ENCODE measurements at places on chromosomes 6 and 20.

- DNase-seq: no peak
These were observed 115.1 kb downstream of the ZMYND8 start for GRCh38 chr20:47241345-47241781.

- DNase-seq: no peak
These were observed 69.7 kb downstream of the EFHC1 start for GRCh38 chr6:52489881-52490280.

- no peak for DNase-seq
These were observed 122.2 kb downstream of the RFPL4B start for GRCh38 chr6:112469306-112469705.

DNA sequence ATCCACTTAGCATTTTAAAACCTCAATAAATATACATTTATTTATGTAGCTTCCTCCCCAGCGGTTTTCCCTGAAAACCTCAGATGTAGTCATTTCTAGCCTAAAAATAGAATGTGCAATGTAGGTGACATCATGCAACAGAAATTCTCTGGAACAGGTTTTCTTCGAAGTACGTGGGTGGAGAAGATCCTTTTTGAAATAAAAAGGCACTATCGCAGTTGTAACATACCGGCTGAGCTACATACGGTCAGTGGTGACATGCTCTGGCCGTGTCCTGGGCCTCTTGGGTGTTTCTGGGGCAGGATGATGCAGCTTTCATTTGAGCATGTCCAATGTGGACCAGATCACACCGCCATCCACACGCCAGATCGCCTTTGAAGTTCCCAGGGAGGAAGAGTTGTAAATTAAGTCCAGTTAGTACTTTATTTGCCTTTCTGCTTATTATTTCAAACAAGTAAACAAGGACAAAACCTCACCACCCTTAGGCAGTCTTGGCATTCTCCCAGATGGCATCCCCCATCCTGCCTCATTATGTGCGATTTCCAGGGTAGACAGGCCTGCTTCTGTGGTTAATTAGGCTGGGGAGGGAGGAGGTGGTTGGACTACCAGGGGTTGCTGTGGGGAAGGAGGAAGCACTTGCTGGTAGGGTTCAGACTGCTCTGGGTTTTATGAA lies 109.5 kb upstream of the CLDN20 start:
- no peak for DNase-seq

DNA sequence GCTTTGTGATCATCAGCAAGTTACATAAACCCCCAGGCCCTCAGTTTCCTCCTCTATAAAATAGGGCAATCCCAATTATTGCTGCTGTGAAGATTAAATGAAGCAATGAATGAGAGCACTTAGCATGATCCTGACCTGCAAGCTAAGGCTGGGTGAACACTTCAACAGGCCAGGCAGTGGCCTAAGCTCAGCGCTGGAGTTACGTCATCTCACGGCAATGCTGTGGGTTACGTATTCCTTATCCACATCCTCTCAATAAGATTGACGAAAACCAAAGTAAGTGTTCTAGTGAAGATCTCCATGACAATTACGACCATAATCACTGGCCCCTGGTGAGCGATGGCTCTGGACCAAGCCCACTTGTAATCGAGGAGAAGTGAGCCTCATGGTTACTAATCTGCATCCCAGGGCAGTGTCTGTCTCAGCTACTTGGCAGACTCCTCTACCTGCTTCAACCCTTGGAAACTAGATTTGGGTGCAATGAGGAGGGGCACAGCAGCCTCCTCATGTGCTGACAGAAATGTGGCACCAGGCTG lies 274.1 kb upstream of the ARID1B start:
- no peak for DNase-seq

DNA sequence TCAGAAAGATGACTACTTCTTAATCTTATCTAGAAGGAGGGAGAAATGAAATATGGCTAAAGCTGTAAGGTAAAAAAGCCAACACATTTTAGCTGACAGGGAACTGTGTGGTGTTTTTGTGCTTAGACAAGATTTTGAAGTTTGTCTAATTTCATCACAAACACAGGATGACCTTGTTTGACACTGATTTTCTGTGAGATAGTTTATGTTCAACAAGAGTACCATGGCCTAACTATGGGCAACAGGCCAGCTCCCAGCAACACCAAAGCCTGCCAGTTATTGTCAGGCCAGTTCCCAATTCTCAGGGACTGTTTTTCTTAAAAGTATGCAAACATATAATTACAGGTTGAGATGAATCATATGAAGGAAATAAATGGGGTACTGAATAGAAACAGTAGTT lies 5.5 kb upstream of the ABCF1 start:
- DNase-seq: no peak

GRCh38 chr6:135993361-135993760 lies 141.9 kb downstream of the PDE7B start:
- no peak for DNase-seq

DNA sequence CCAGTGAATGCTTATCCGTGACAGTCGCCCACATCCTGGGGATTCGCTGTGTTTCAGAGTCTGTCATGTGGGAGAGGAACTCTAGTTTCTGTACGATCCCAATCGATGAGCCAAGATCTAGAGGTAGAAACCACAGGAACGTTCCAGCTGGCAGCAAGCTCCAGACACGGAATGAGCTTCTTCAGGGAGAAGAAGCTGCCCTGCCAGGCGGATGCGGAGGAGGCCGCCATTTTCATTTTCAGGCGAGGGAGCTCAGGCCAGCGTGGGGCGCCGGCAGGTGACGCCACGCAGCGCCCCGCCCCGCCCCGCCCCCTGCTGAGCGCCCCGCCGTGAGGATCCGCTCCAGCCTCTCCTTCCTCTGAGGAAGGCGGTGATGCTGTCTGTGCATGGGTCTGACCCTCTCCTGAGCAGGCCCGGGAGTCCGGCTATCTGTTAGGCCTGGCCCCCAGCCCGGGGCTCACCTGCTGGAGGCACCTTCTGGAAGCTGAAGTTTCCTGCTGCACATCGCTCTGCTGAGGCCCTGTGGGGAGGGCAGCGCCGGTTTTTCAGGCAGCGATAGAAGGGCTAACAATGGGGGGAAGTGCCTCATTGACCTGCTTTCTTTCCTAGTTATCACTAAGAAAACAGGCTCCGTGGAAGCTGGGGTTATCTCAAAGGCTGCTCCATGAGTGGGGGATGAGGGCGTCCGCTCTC lies 147.5 kb downstream of the ERMARD start:
- no peak for DNase-seq

DNA sequence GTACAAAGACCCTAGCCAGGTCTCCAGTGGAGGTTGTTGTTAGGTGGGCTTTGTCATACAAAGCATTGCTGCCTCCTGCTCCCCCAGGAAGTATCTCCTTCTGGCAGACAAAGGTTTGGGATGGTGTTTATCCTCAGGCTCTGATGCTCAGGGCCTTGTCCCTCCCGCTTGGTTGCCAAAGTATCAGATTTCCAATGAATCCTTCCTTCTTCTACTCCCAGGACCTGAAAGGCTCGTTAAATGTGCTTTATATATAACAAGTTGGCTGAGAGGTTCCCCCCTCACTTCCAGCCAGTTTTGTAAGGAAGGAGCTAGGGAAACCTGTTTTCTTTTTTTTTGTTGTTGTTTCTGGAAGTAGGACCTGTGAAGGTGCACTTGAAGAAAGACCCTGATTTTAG lies 14.4 kb downstream of the PTK7 start:
- DNase-seq: no peak

DNA sequence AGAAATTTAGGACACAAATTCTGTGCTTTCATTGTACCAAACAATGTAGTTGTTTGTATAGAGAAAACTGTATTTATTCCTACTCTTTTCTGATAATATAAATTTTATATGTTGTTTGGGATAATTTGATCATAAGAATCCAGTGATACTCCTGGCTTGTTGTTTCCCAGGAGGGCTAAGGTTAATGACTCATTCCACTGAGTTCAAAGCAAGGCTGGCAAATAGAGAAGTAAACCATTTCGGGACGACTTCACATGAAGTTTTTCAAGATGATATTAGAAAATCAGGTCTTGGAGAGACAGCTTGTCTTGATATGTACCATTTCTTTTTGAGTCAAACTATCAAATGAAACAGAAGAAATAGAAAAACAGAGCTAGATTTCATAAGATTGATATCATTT lies 326.1 kb upstream of the CNR1 start:
- no peak for DNase-seq

GRCh38 chr20:62356589-62357186 lies 10.4 kb downstream of the LAMA5 start:
- DNase-seq: no peak

- DNase-seq: no peak
These were observed 7.4 kb upstream of the PNRC1 start for GRCh38 chr6:89073014-89073620.

GRCh38 chr20:44768854-44769480 lies 23.3 kb downstream of the KCNK15 start:
- DNase-seq: no peak

DNA sequence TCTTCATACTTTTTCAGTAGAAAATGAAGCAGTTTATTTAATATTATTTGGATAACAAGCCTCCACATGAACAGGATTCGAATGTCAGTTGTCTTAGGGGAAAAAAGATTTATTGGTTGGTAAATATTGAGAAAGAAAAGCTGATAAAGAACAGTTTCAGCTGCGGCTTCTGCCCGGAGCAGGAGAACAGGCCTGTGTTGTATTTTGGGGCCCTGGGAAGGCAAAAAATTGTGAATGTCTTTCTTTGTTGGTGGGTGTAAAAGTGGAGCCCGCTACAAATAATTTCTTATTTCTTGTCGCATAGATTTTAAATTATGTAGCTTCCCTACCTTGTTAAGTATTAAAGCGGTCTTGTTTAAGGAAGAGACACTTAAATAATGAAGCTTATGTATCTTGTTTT lies 90.5 kb upstream of the PAX1 start:
- DNase-seq: no peak

- no peak for DNase-seq
These were observed at the start of gene NFYA for GRCh38 chr6:41072836-41073202. Gene NFYA (plus strand): TSS chr6:41072974. CDS start chr6:41079090, 6,116 bp downstream.

DNA sequence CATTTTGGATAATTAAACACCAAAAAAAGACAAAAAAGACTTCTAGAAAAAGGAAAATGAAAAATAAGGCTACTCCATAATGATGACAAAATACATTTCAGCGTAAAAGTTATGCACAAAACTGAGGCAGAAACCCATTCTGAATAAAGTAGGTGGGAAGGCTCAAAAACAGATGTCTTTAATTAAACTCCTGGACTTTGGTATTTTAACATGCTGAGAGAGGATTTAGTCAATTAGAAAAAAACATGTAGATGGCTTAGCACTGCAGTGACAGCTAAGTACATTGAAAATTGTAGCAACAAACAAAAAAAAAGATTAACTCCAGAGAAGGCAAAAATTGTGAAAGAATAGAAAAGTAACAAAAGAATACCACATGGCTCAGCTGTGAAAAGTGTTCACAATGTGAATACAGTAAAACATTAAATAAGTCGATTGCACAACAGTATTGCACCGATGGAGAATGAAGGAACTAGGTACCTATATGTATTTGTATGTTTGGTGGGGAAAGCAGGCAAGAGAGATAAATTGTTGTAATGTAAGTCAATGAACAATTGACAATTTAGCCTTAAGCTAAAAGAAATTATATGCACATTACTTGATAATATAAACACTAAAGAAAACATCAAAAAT lies 59.5 kb downstream of the TBC1D32 start:
- no peak for DNase-seq

- DNase-seq: no peak
These were observed 10.1 kb upstream of the SIRPD start for GRCh38 chr20:1567392-1568162.

- DNase-seq: no peak
These were observed 37.3 kb downstream of the LRRC1 start for GRCh38 chr6:53831936-53832660.

- no peak for DNase-seq
These were observed 17.1 kb upstream of the TINAG start for GRCh38 chr6:54291146-54291545.

- no peak for DNase-seq
These were observed 77.0 kb downstream of the TBX18 start for GRCh38 chr6:84687431-84687830.

GRCh38 chr6:62465206-62465605 lies 179.2 kb upstream of the KHDRBS2 start:
- no peak for DNase-seq

- DNase-seq: no peak
These were observed 114.5 kb downstream of the TOX2 start for GRCh38 chr20:44028868-44029847.

GRCh38 chr6:30964075-30964474 lies 19.4 kb upstream of the MUC21 start:
- DNase-seq: no peak

DNA sequence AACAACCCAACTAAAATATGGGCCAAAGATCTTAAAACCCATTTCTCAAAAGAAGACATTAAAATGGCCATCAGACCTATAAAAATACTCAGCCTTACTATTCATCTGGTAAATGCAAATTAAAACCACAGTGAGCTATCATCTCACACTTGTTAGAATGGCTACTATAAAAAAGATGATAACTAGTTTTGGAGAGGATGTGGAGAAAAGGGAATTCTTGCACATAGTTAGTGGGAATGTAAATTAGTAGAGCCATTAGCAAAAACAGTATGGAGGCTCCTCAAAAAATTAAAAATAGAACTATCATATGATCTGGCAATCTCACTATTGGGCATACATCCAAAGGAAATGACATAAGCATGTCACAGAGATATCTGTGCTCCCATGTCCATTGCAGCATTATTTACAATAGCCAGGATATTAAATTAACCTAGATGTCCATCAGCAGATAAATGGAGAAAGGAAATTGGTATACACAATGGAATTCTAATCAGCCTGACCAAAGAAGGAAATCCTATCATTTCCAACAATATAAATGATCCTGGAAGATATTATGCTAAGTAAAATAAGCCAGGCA lies 2.9 kb downstream of the SIRPB1 start:
- DNase-seq: no peak

DNA sequence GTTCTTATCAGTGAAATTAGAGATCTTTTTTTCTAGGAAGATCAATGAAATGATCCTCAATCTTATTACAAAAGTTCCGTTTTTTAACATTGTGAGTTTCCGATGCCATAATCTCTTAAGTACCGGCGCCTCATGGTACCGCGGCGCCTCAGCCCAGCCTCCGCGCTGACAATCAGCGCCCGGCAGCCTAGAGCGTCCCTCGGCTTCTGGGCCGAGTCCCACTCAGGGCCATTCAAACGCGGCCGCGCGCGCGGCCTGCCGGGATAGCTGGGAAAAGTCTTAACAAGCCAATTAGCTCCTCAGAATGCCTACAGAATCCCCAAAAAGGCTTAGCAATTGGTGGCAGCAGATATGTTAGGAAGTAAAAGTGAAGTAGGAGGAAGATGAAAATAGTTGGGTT lies 204.8 kb downstream of the ADGB start:
- no peak for DNase-seq

DNA sequence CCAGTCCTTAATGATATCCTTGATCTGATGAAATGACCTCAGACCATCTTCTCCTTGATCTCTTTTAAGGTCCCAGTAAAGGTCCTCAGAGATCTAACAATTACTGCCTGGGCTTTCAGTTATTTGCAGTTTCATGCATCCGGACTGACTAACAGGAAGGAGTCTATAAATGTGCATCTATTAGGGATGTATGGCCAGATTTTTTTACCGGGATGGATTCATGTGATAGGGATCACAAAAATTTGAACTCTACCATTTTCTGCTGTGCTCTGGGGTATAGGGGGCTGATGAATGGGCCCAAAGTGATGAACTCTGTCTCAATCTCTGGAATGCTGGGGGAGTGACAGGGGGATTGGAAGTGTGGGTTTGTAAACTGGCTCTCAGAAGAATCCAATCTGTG lies 36.2 kb upstream of the SCUBE3 start:
- DNase-seq: no peak

Measured in NCI-H1930 (cell line).